ENCODE measurements at places on chromosomes 6 and 20.

GRCh38 chr6:148345578-148345977 lies 2.9 kb downstream of the SASH1 start:
- DNase-seq: no peak

- no peak for DNase-seq
These were observed 111.9 kb downstream of the MAP3K4 start for GRCh38 chr6:161103475-161103874.

DNA sequence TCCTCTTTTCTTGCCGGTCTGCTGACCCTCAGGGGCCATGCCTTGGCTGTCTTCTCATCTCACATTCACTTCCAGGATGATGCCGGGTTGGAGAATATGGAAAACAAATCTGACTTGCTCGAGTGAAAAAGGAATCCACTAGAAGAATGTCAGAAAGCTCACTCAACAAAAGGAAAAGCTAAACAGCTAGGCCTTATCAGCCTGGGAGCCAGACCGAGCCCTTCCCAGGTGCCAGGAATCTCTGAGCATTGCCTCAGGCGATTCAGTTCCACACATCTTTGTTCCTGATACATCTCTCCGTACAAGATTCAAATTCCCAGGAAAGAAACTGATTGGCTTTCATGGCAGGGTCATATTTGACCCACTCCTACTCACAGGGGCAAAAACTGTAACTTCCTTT lies 9.2 kb upstream of the OSER1 start:
- DNase-seq: no peak

DNA sequence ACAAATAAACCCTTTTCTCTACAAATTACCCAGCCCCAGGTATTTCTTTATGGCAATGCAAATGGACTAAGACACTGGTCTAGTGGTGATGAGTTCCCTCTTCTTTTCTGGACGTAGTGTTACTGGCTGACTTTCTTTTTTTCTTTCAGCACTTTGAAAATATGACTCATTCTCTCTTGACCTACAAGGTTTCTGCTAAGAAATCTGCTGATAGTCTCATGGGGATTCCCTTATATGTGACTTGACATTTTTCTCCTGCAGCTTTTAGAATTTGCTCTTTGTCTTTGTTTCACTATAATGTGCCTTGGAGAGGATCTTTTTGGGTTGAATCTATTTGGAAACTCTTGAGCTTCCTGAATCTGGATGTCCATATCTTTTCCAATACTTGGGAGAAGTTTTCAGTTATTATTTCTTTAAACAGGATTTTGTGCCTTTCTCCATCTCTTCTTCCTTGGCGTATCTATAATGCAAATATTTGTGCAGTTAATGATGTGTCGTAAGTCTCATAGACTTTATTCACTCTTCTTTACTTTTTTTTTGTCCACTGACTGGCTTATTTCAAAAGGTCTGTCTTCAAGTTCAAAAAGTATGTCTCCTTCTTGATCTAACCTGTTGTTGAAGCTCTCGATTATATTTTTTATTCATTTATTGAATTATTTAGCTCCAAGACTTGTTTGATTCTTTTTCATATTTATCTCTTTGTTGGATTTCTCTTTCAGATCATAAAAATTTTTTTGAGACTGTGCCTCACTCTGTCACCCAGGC lies 42.2 kb upstream of the TPD52L1 start:
- no peak for DNase-seq

DNA sequence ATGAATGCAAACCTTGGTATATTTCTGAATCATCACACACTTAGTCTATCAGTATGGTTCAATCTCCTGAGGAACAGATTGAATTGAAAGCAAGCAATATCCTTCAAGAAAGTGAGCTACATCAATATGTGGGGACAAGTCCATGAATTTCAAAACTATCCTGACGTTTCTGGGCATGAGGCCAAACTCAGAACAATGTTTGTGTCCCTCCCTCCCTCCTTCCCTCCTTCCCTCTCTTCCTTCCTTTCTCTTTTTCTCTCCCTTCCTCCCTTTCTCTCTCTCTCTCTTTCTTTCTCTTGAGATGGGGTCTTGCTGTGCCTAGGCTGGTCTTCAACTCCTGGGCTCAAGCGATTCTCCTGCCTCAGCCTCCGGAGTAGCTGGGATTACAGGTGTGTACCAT lies 27.9 kb upstream of the SYNCRIP start:
- DNase-seq: no peak

DNA sequence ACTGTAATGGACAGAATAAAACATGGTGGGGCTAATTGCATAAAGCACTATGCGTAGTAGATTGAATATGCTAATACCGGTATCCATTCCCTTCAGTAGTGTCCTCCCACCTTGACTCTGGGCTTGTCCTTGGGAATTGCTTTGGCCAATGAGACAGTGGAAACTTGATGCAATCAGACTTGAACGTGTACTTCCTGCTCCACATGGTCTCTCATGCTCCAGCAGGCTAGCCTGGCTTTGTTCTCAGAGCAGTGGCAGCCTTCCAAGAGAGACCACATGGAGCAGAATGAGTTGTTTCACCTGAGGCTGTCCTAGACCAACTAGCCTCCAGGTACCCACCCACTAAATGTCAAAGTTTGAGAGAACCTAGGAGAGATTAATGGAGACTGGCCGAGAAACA lies 37.0 kb upstream of the BTBD3 start:
- DNase-seq: no peak

DNA sequence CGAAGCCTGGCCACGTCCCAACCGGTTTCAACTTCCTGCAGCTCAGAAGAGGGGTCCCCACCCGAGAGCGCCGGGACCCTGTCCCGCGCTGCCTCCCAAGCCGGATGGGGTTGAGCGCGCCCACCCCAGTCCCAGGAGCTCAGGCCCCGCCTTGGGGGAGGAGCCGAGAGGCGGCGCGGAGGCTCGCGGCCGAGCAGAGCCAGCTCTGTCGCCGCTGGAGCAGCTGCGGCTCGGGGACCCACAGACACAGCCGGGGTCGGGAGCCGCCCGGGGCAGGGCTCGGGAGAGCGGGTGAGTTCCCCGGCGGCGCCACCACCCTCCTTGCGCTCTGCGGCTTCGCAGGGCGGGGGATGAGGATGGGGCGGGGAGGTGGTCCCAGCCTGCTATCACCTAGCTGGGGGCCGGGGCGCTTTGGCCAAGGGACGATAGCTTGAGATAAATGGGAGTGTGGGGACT lies at the start of gene PPP1R16B:
Gene PPP1R16B, plus strand, starts transcription at position 196 of the 456 bp plus-strand sequence. CDS start 30,229 bp downstream, outside the sequence.
- peak; percentile 74 for DNase-seq

DNA sequence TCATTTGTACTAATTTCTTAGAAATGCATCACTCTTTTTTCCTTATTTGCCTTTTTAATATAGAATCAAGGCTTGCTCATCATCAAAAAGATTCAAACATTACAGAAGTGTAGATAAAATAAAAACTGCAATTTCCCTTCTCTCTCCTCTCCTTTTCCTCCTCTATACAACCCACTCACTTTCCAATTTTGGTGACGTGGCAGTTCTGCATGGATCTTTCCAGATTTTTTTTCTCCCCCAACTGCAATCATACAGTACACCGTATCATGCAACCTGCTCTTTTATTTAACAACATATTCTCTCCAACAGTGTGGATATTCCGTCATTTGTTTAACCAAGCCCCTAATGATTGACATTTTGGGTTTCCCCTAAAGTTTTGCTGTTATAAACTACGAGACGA lies 140.5 kb downstream of the BFSP1 start:
- no peak for DNase-seq

DNA sequence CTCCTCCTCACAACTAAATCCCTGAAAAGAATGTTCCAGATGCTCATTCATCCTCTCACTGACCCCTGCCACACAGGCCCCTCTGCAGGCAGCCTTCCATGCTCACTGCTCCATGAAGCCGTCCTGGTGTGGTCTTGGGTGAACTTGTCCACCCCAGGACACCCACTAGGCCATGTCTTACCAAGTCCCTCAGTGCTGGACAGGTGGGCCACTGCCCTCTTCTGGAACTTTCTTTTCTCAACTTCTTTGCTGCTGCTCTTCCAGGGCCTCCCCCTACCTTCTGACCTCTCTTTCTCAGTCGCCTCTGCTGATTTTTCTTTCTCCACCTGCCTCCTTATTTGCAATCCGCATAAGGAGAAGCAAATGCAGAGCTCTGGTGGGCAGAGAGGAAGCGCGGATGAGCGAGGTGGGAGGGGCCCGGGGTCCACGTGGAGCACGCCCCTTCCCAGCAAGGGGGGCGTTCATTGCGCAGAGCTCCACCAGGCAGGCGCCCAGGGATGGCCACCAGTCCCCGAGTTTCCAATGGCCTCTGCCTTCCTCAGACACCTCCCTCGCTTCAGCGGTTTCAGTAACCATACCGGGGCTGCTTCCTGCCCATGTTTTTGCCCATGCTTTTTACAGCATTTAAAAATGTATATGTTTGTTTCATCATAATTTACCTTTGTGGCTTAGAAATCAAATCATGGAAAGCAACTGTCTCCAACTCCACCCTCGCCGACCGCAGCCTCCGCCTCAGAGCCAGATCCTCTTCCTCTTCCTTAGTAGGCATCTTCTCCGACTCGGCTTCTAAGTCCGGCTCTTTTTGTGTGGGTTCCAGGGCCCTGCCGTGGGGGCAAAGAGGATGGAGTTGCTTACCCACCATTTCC lies 129.6 kb downstream of the ZDHHC14 start:
- no peak for DNase-seq

GRCh38 chr6:2194643-2195042 lies 50.8 kb downstream of the GMDS start:
- DNase-seq: no peak

DNA sequence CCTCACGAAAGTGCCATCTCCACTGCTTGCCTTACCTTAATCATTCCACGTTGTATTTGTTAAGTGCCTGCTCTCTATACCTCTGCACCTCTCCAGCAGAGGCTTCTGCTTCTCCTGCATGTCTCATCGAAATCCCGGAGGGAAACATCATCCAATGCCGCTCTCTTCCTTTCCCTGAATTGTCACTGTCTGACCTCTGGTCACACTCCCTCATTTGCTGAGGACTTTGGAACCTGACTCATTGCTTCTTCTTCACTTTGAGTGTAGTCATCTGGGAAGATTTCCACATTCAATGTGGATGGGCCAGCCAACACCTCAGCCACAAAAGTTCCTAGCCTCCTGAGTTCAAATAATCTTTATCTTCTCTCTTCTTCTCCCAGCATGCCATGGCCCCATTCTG lies 78.9 kb upstream of the BEND6 start:
- DNase-seq: no peak

DNA sequence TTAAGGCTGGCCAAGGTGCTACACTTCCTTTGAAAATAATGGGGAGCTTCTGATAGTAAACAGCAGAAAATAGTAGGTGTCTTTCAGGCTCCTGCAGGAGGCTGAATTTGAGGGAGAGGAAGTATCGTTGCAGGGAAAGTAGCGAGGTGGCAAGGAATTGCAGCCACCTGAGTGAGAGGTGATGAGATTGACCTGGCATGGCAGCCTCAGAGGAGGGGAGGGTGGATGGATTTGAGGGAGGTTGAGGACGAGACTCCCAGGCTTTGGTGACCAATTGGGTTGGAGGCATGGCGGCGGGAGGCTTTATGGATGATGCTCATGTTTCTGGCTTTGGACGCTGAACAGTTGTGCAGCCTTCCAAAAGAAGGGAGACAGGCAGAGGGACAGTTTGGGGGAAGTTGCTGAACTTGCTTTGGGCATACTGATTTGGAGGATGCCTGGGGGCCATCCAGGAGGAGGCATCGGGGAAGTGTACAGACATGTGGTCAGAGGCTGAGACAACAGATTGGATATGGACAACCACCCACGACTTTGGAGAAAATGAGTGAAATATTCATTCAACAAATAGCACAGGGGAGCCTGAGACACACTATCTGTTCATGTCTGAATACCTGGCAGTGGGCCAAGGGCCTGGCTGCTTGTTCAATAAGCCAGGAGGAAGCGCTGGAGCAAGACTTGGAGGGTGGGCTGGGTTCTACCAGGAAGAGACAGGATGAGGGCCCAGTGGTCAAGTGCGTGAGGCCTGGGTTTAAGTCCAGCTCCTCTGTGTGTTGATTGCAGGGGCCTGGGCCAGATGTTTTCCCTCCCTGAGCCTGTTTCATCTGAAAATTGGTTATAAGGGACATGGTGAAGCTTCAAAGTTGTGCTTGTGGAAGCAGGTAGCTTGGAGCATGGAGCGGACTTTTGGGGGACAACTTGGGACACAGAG lies 113.2 kb downstream of the CEBPB start:
- DNase-seq: no peak

GRCh38 chr6:90169374-90169773 lies 127.3 kb downstream of the BACH2 start:
- DNase-seq: no peak

DNA sequence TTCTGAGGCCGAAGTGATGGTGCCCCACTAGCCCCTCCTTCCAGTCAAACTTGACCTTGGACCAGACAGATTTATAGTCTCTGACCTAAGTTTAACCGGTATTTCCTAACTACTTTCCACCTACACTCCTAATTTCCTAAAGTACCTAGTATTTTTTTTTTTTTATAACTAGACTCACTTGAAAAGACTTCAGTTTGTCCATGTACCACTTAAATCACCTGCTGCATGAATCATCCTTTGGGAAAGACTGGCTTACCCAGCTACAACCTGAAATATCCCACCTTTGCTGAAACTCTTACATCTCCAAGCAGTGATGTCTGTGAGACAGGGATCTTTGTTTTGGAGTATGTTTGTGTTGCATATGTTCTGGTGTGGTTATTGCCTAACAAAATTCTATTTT lies 71.1 kb downstream of the ZDHHC14 start:
- DNase-seq: no peak

- DNase-seq: no peak
These were observed 274.3 kb downstream of the CD109 start for GRCh38 chr6:73969971-73970970.

- no peak for DNase-seq
These were observed 113.3 kb downstream of the SASH1 start for GRCh38 chr6:148455674-148456558.

- no peak for DNase-seq
These were observed 146.5 kb downstream of the ZDHHC14 start for GRCh38 chr6:157527471-157527907.

DNA sequence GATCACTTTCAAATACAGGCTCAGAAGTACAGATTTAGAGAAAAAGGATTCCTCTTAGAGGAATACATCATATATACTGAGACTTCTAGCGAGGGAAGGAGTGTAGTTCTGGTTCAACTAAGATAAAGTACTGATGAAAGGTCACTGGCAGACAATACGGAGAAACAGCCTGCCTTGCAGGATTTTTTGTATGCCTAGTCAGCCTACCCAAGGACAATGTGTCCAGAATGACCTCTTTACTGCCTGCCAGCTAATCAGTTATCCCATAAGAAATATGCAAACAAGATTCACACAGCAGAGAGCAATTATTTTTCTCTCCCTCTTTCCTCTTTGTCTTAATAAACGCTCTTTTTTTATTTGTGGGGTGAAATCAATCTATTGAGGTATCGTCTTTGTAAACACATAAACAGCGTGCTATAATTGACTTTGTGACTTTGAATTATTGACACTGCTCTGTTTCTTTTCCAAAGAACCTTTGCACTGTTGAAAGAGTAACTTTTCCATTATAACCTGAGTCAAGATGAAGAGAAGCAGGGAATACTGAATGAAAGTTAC lies 1.4 kb upstream of the TSPYL4 start:
- no peak for DNase-seq

GRCh38 chr6:91087908-91088307 lies 501.0 kb upstream of the MAP3K7 start:
- DNase-seq: no peak

DNA sequence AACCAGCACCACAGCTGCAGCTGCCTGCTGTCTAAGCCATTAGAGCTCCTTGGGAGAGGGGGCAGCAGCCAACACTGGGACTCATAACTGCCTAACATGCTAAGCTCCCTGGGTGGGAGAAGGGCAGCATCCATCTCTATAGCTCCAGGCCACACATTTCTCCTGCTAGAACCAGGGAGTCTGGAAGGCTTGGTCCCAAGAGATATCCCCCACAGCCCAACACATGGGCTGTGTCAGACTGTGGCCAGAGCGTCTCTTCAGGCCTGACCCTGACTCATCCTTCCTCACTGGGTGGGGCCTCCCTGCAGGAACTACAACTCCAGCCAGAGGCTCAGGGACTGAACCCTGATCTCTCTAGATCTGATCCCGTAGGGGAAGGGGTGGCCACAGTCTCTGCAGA lies 411.1 kb downstream of the HDGFL1 start:
- no peak for DNase-seq
